CD4-positive, alpha-beta T cell treated with Interleukin-6 for 4 hours (primary cell): ENCODE measurements at places on chromosomes 3 and 15.

- DNase-seq, result no peak
Measured at GRCh38 chr15:69290346-69291164, 8.2 kb upstream of the PAQR5 start.

GRCh38 chr15:101368086-101368780, 73.2 kb upstream of the SNRPA1 start:
- no peak for DNase-seq

DNA sequence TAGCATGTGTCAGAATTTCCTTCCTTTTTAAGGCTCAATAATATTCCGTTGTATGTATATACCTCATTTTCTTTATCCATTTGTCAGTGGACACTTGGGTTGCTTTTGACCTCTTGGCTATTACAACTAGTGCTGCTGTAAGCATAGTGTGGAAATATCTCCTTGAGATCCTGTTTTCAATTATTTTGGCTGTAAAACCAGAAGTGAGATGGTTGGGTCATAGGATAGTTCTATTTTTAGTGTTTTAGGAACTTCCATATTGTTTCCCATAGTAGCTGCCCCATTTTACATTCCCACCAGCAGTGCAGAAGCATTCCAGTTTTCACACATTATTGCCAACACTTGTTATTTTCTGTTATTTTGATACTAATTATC, 70.4 kb upstream of the C15orf39 start:
- no peak for DNase-seq

GRCh38 chr15:87142096-87142495, 1062.4 kb downstream of the AGBL1 start:
- no peak for DNase-seq

- no peak for DNase-seq
Measured at GRCh38 chr15:36594556-36595090, 15.2 kb downstream of the CDIN1 start.

GRCh38 chr3:98513091-98513511, 9.6 kb downstream of the CLDND1 start:
- no peak for DNase-seq
